Suppressor macrophage (primary cell): ENCODE measurements at places on chromosomes 7 and 10.

DNA sequence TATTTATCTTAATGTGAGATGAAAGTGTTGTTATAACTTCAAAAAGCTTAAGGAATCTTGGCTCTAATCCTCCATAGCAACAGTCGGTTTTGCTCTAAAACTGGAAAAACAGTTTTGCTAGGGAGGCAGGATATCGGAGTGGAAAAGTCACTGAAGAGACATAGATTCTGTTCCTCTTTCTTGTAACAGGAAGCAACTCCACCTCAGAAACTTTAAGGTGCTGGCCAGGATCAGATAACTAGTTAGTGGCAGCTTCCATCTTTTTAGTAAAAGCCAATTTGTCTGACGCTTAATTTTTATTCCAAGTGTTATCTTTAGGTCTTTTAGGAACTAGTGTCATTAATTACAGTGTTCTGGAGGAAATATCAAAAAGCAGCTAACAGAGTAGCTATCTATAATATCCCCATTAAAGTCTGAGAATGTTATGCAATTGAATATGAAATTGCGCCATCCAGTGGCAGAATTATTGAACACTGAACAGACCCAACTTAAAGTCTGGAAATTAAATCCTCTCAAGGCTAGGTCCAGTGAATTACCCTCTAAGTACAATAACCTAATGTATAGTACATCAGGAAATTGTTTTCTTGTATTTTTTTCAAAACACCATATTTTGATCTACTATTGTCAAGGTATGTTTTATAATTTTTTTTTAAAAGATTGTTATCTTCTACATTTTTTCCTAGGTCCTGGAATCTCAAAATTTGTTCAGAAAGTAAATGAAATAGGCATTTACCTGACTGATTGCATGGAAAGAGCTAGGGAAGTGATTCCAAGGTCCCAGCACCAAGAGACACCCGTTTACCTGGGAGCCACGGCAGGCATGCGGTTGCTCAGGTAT, 65.9 kb upstream of the CC2D2B start:
- peak; percentile 58 for DNase-seq

GRCh38 chr10:50593523-50594376, 30.0 kb downstream of the SGMS1 start:
- DNase-seq: no peak

DNA sequence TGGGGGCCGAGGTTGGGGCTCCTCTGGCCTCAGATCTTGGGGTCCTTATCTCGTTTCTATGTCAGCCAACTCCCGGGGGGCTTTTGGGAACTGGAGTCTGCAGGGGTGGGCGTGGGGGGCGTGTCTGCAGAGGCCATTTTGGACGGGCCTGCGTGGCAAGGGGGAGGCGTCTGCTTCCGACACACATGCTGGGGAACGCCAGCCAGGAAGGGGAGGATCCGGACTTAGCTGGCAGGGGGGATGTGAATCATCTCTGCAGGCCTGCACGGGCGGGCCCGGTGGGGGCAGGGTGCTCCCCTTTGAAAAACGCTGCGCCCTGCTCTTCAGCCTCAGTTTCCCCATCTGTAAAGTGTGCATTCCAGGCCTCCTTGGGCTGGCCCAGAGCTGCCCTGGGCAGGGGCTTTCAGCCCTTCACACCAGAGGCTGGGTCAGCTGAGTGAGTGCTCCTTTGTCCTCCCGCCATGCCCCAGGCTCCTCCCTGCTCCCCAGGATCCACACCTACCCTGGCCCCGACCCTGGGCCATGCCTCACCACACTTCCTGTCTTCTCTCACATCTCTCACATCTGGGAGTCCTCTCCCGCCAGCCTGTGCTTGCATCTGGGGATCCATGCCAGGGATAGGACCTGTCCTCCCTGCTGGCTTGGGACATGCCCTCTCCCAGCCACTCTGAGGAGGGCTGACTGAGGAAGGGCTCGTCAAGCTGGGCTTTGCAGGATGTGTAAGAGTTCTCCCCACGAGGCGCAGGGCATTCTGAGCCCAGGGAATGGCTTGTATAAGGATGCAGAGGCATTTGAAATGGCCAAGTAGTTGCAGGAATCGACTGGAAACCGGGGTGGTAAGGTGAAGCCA, 172.6 kb upstream of the TNRC18 start:
- peak; percentile 89 for DNase-seq

- no peak for DNase-seq
These were observed 25.9 kb downstream of the DNAH11 start for GRCh38 chr7:21568762-21569161.

DNA sequence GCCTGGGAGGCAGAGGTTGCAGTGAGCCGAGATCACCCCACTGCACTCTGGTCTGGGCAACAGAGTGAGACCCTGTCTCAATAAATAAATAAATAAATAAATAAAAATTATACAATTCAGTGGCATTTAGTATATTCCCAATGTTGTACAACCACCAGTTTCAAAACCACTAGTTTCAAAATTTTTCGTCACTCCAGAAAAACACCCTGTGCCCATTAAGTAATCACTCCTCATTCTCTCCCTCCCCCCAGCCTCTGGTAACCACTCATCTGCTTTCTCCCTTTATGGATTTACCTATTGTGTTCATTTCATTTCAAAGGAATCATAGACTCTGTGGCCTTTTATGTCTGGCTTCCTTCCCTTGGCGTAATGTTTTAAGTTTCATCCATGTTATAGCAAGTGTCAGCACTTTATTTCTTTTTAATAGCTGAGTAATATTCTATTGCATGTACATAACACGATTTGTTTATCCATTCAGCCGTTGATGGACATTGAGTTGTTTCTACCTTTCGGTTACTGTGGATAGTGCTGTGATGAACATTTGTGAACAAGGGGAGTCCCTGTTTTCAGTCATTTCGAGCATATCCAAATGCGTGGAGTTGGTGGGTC, 29.4 kb upstream of the GOLGA7B start:
- peak; percentile 40 for DNase-seq

- DNase-seq: no peak
These were observed 31.1 kb downstream of the POT1 start for GRCh38 chr7:124898531-124898930.

- peak; percentile 82 for DNase-seq
These were observed 273.7 kb upstream of the KLF14 start for GRCh38 chr7:131007439-131008330.

GRCh38 chr7:45718464-45719330, 144.5 kb downstream of the ADCY1 start:
- DNase-seq: no peak

DNA sequence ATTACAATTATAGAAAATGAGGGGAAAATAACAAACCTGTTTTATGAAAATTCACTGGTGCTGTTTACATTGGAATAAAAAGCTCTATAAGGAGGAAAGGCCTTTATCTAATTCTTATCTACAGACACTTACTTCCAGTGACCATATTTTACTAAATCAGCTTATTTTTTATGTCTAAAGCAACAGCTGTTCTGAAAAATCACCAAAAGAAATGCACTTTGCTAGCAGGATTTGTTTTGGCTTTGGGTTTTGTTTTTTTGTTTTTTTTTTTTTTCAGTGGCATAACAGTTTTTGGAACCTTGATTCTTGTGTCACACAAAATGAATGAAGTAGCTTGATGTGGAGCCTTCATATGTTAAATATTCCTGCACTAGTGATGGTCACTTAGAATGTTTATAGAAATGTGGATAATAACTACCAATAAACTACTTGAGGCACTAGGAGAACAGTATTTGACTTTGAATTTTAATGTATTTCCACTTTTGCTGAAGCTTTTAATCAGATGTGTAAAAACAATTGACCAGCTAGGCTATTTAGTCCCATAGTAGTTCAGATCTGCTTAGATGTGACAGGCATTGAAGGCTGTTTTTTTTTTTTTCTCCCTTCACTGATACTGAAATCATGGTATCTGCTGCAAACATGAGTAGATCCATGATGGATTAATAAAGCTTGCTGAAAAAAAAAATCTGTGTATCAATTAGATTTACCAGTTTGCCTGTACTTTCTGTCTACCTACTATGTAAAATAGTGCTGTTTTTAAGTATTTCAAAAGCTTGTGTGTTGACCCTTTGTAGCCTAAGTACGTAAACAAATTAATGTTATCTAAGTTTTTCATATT, 2.8 kb downstream of the ARL4A start:
- DNase-seq: no peak

DNA sequence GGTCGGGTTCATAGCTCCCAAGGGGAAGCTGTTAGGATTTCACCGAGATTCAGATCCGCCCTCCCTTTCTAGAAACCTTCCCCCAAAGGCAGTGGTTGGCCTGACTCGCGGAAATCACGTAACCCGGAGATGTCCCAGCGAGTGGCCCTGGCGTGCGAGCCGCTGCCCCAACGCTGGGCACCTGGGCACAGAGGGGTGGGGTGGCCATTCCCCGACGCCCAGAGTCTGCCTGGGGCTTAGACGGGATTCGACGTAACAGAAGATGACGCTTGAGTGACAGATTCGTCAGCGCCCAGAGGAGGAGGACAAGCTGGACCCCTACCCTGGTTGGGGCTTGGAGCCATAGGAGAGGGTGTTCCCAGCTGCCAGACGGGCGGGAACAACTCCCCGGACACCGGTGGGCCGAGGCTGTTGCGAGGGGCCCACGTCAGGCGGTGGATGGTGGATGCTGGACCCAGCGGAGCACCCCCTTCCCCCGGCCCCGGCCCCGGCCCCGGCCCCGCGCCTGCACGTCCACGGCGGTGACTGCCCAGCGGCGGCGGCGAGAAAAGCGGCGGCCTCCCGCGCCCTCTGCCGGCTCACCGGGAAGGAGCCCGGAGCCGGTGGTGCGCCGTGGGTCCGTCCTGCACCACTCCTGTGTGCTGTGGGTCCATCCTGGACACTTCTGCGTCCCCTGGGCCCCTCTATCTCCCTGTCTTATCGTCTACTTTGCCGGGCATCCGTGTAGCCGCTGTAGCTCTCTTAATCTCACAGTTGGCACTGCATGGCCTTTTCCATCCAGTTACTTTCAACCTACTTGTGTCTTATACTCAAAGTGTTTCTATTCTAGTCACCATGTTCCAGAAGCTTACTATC, 35.4 kb upstream of the KNDC1 start:
- peak; percentile 67 for DNase-seq

DNA sequence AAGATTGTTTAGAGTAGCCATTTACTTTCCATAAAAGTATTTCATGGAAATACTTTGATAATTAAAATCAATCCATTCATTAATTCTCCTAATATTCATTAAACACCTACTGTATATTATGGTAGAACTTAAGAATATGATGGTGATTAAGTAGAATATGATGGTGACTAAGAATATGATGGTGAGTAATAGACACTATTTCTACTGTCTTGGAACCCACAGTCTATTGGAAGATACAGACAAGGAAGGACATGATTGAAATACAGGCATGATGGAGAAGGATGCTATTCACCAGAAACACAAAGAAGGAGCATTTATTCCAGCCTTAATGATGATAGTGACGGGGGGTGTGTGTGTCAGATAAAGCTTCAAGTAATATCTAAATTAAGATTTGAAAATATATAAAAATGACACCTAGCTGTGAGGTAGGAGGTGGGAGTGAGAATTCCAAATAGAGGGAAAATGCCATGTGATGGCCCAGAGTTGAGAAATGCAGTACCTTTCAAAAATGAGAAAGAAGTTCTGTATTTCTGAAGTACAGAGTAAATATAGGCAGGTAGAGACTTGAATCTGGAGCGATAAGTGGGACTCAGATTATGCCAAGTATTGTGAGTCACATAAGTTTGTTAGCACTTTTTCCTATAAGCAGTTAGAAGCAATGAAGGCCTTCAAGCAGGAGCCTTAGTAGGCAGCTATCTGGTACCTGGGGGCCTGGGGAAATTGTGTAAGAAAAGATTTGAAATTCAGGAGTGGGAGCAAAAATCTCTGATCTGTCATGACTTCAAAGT, 12.5 kb upstream of the CDK13 start:
- no peak for DNase-seq

- DNase-seq: no peak
These were observed 470.1 kb upstream of the NRP1 start for GRCh38 chr10:33804584-33804983.

DNA sequence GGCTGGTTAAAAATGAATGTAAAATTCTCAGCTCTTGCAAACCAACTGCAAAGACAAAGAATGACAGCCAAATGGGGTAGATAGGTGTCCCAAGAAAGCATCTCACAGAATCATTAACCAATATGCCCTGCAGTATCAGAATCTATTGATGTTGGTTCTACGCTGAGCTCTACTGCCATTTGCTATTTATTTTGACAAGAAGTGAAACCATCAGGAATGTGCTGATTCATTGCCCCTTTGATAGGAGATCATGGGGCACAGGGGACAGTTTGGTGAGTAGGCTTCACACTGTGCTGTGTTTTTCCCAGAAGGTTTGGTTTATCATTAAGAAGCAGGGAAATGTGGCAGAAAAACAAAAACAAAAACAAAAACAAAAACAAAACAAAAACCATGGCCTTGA, 19.4 kb upstream of the CDC14C start:
- DNase-seq: no peak

GRCh38 chr10:115073796-115074195, 19.4 kb upstream of the ATRNL1 start:
- no peak for DNase-seq

GRCh38 chr7:47411901-47412300, 170.0 kb downstream of the TNS3 start:
- DNase-seq: no peak

GRCh38 chr7:110548372-110548771, 542.6 kb upstream of the LRRN3 start:
- no peak for DNase-seq

DNA sequence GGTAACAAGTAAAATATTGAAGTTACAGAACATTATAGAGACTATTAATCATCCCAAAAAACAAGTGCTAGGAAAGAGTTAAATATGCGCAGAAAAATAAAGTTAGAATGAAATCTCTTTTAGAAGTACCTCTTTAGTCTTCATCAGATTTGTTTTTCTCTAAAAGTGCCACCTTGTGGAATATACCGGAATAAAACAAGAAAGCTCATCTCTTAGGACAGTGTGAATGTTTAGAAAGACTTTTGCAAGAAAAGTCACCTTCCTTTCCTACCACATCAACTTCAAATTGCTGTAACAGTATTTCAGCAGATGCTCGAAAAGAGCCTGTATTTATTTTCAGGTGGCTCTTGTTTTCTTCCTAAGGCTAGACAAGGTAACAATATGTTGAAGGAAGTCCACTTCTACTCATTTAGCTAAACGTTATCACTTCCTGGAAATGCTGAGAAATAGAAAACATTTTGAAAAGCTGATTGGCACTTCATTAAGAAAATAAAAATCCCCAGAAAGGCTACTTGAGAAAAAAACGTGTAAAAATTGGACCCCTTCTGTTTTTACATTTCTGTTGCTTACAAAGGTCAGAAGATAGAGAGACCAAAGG, 19.8 kb upstream of the FAM133B start:
- no peak for DNase-seq
